ENCODE measurements at places on chromosomes 6 and 20.
A peak's percentile ranks its signal among the peaks of the same experiment; 100 is the strongest.

GRCh38 chr6:113530769-113531168, 326.4 kb upstream of the MARCKS start:
- DNase-seq, result peak; percentile 56

- no peak for DNase-seq
Observed at GRCh38 chr6:33272275-33273128, 627 bp downstream of the RPS18 start.

- no peak for DNase-seq
Observed at GRCh38 chr6:32865724-32866443, 11.9 kb downstream of the PSMB9 start.

DNA sequence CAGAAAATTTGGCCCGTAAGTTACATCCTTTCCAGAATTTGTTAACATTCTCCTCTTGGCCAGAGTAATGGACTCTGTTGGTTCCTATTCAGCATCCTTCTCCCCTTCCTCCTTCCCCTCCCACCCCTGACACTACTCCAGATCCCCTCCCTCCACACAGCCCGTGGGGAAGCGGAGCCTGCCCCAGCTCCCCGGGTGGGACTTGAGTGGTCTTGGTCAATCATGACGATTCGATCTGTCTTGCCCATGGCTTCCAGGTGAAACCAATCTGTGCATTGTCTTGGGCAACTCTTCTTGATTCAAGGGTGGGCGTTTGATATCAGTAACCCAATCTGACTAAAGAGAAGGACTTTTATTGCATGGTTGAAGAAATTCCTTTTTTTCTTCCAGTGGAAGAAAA, 143.9 kb downstream of the ANKRD60 start:
- DNase-seq, result no peak

- peak; percentile 78 for DNase-seq
Observed at GRCh38 chr6:100300221-100300736, 164.4 kb downstream of the SIM1 start.

DNA sequence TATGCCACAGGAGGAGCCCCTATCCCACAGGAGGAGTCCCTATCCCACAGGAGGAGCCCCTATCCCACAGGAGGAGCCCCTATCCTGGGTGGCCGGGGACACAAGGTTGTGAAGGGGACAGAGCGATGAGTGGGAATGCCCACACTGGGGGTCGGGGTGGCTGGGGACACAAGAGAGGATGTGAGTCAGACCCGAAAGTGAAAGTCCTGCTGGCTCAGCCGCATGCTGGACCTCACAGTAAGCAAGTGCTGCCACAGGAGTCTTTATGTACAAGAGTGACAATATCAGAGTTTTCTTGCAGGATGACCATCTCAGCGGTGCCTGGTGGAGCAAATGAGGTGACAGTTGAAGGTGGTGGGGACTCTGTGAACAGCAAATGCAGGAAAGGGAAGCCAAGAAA, 93.7 kb downstream of the PSMB1 start:
- DNase-seq, result no peak
